GM23248 (cell line): ENCODE measurements at places on chromosomes 2 and 18.
A peak's percentile ranks its signal among the peaks of the same experiment; 100 is the strongest.

- DNase-seq = peak; percentile 22
Measured at GRCh38 chr2:164126960-164127660, 391.3 kb upstream of the FIGN start.

- no peak for DNase-seq
Measured at GRCh38 chr18:8529609-8530008, 79.6 kb upstream of the RAB12 start.

- DNase-seq = peak; percentile 19
Measured at GRCh38 chr2:75729861-75730260, 19.1 kb upstream of the GCFC2 start.

- no peak for DNase-seq
Measured at GRCh38 chr18:65751155-65752085, 608 bp downstream of the CDH7 start.

- no peak for DNase-seq
Measured at GRCh38 chr18:11047156-11047555, 102.2 kb downstream of the PIEZO2 start.

DNA sequence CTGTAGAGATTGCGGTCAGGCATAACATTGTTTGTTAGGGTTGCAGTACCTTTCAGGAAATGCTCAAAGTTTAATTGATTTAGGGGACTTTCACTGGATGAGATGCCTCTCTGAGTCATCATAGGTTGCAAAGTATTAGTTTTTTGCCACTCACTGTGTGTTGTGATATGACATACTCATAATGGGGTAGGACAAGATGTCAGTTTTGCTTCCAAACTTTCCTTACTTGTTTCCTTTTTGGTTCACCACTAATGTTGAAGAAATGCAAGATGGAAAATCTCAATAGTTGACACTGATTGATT, 35.0 kb upstream of the PTH2R start:
- no peak for DNase-seq

DNA sequence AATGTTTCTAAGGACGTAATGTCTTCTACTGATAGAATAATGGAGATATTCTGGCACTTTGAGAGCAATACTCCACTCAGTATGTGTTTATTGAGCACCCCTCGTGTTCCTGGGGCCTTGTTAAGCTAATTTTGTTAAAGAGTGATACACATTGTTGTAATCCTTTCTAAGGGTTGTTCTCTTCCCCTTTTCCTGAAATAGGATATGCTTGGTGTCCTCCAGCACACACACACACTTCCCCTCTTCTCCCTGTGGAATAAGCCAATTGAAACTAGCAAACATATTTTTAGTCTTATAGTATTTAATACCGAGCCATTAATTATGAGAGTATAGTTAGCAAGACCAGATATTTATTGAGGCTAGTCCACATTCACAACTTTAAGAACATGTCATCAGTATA, 114.1 kb downstream of the CRIM1 start:
- DNase-seq = no peak

- DNase-seq = no peak
Measured at GRCh38 chr2:111903930-111904439, 5.6 kb downstream of the MERTK start.

- DNase-seq = no peak
Measured at GRCh38 chr18:21735452-21736015, 5.1 kb upstream of the MIB1 start.
